ENCODE measurements at places on chromosomes 1 and 21.

GRCh38 chr1:183881387-183882131 lies 76.6 kb downstream of the RGL1 start:
- DNase-seq = no peak

DNA sequence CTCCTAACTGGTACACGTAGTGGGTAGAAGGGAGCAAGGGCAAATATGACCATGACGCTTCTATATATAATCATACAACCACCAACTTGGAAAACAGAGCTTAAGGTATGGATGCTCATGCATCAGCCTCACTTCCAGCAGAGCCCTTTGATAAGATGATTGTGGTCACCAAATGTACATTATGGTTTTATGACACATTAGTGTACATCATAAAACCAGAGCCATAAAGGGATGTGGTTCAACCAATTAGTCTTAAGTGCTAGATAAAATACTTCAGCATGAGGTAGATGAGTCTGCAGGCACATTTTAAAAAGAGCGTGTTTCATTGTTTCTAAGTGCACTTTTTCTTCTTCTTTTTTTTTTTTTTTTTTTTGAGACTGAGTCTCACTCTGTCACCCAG lies 43.7 kb downstream of the NIBAN1 start:
- DNase-seq = no peak

- DNase-seq = no peak
Measured at GRCh38 chr1:87140831-87141540, 187.7 kb upstream of the LMO4 start.

DNA sequence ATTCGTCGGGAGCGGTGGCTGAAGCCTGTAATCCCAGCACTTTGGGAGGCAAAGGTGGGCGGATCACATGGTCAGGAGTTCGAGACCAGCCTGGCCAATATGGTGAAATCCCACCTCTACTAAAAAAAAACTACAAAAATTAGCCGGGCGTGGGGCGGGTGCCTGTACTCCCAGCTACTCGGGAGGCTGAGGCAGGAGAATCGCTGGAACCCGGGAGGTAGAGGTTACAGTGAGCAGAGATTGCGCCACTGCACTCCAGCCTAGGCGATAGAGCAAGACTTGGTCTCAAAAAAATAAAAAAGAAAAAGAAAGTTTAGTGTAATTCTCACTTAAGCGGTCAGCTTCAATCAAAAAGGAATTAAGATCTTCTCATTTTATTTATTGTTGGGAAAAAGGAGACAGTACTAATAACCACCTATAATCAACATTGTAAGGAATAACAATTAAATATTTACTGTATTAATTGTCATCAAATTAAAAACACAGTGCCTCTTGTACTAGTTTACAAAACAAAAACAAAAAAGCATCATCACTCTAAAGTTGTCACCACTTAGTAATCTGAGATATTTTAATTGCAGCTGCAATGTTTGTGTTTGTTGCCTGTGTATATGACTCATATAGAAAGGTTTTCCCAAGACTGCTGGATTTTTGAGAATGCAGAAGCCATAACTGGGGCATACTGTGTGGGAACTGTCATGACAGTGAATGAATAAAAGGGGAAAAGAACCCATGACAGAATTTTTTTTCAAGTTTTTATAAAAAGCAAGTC lies 3.7 kb downstream of the FBXO42 start:
- no peak for DNase-seq

All from stimulated activated CD8-positive, alpha-beta memory T cell treated with anti-CD3 and anti-CD28 coated beads, Interleukin-7, amount 100 ng/mL, for 1 hour (primary cell).